Fibroblast of the conjunctiva (primary cell): ENCODE measurements at places on chromosomes 5 and 9.

DNA sequence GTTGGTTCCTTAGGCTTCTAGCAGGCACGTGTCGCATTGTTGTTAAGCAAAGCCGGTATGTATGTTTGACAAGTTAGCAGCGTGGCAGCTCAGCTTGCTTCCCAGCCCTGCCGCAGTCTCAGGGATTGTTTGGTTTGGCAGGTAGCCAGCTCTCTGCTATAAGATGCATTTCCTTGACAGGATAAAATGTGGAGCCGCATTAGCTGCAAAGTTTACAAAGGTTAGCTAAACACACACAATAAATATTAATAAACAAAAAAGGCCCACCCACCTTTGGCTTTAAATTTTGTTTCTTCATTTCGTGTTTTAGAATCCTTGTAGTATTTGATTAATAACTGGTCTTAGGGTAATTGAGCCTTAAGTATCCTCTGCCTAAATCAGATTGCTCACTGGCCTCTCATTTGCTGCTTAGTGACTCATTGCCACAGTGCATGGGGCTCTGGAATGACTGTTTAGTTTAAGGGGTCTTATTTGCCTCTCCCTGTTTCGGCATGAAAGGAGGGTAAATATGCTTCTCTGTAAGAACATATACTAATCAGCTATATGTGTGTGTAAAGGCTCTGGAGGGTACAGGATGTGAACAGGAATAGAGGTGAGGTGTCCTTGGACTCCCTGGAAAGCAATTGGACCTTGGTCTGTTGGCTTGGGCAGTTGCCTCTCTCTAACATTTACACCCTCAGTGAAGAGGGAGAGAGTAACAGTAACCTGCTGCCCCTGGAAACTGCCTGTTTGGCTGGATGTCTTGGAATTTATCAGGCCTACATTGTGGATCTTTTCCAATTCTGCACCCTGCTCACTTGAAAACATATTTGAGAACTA is 122.0 kb downstream of the GDNF start:
- peak; percentile 72 for DNase-seq

DNA sequence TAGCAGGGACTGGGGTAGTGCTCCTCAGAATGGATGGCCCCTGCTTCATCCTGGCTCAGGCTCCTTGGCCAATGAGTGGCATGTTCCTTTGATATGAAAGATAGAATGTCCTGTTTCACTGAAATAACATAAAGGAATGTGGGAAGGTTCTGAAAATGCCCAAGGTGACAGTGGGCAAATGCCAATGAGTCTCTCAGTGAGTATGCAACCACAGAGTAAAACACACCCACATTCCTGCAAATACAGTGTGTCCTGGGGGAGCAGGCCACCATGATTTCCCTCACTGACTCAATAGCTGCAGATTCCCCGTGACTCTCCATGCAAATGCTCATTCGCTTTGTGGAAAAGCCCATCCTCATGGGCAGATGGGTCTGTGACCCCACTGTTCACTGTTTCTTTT is 36.4 kb downstream of the ZNF366 start:
- no peak for DNase-seq

DNA sequence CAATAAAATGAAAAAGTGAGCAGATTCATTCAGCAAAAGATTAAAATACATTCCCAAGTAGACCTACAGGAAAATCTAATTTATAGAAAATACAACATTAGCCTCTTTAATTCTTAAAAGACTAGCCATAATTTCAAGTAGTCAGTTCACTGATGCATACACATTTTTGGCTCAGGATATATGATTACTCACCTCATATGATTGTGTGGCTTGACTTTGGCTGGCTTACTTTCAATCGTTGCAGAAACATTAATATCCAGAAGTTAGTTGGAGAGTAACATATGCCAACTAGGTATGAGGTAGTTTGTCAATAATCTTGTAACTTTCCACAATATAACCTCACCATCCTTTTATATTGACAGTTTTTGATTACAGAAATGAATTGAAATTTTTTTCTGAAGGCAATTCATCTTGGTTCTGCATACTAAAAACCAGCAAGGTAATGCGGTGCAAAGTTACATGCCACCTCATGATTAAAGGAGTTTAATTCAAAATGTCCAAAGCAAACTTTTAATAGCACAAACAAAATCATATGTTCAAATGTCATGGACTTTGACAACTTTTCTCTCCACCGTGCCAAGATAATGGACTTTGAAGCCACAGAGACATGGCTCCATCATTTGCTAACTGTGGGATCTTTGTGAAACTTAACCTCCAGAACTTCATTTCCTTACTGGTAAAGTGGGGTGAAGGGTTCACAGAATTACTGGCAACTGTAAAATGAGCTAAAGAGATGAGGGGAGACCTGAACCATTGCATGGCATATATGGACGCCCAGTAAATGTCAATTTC is 76.6 kb upstream of the PAM start:
- DNase-seq, result peak; percentile 28

GRCh38 chr5:130135506-130135905 is 231.2 kb downstream of the CHSY3 start:
- DNase-seq, result peak; percentile 51
